ENCODE measurements at places on chromosomes 12 and 14.

- DNase-seq, result no peak
Measured at GRCh38 chr12:14273913-14274311, 91.6 kb upstream of the ATF7IP start.

- no peak for DNase-seq
Measured at GRCh38 chr12:64568298-64568697, 42.0 kb upstream of the RASSF3 start.

DNA sequence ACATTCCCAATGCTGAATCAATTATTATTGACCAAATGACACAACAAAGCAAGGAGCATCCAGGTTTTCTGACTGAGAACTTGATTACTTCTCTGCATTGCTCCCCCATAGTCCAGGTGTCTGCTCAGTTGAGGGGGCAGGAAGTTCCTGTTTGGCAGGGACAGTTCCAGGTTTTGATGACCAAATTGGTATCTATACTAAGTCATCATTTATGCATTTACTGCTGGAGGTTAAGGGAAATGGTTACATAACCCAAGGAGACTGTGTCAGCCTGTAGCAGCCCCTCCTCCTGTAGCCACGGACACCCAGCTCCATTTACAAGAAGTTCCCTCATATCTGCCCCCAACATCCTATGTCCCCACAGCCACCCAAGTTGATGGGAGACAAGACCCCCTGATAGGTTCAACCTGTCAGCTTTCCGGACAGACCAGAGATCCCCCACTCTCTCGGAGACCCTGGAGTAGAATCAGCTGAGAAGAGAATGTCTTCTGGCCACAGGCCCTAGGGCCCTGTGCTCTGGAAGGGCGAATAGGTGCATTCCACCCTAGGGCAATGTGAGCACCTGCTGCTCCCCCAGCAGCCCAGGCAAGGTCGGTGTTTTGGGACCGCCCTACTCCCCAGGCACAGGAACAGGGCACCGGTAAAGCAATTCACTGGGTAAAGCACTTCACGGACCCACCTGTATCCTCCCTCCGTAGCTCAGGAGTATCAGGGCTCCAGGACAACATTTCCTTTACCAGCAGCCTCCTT is 23.6 kb downstream of the IRF2BPL start:
- no peak for DNase-seq

DNA sequence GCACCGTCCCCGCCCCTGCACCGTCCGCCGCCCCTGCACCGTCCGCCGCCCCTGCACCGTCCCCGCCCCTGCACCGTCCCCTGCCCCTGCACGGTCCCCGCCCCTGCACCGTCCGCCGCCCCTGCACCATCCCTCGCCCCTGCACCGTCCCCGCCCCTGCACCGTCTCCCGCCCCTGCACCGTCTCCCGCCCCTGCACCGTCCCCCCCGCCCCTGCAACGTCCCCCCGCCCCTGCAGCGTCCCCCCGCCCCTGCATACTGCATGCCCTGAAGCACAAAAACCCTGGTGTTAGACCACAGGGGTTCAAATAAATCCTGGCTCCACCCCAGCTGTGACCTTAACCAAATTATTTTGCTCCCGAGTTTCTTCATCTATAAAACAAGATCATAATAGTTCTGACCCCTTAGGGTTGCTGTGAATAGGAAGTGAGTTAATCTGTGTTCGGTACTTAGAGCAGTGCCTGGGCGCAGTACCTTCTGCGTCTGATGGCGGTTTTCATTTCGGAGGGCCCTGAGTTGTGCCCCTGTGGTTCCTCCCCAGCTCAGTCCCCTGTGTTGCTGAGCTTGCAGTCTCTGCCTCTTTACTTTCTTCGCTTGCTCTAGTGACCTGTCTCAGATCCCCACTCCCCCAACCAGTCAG is 38.1 kb downstream of the ESRRB start:
- DNase-seq, result no peak

GRCh38 chr12:124629789-124630480 is 62.5 kb upstream of the NCOR2 start:
- no peak for DNase-seq

- DNase-seq, result no peak
Measured at GRCh38 chr12:124352839-124353238, 57.9 kb downstream of the RFLNA start.

- peak; percentile 29 for DNase-seq
Measured at GRCh38 chr12:105382771-105383622, 52.5 kb downstream of the C12orf75 start.

Measured in iPS DF 6.9 (cell line).